ENCODE measurements at places on chromosomes 5 and 9. TPM values are rescaled to one million over a fixed set of nuclear protein-coding genes. Genes with fewer than 3 reads are reported as not detected.

DNA sequence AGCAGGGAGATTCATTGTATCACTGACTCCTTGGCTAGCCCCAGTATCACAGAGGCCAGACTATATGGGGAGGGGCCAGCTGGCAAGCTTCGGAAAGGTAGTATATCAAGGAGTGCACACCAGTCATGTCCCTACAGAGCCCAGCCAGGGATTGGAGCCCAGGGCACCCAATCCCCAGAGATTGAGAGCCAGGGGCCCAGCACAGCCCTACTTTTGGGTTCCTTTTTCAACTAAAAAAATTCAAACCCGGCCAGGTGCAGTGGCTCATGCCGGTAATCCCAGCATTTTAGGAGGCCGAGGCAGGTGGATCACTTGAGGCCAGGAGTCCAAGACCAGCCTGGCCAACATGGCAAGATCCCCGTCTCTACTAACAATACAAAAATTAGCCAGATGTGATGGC is 5.4 kb upstream of the MYORG start:
- peak overlapping the region; percentile 91 for H3K4me3 ChIP-seq
- H3K27ac ChIP-seq: peak overlapping the region; percentile 76
- no peaks in the 10 kb centered on the region for H3K36me3 ChIP-seq

The ZNF883 gene
- polyA plus RNA-seq: not detected

The MCTP1 gene
- polyA plus RNA-seq: 1.5 TPM

DNA sequence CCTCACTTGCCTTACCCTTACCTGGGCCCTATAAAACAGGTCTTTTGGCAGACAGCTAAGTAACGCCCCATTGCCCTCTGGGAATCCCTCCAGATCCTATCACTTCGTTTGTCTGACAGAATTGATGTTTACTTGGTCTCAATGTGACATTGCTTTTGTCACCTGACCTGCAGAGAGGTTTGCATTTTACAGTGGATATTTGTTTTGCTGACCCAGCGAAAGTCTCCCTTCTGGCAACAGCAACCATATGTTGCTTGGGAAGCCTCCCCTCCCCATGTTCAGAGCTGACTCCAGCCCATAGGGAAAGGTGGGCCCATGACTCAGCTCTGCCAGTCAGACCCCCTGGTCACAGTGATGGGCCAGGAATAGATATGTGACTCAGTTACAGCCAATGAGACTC is 54.0 kb upstream of the LARP1 start:
- DNase-seq: no peak
- H3K4me3 ChIP-seq: no peak overlapping the region
- peaks cover 14% of the 10 kb centered on the region for H3K27me3 ChIP-seq
- no peak overlapping the region for H3K27ac ChIP-seq

GRCh38 chr9:81588148-81588871 is 101.0 kb downstream of the TLE1 start:
- H3K27ac ChIP-seq: no peak overlapping the region
- no peak for DNase-seq
- H3K4me1 ChIP-seq: peaks cover 10% of the 10 kb centered on the region

Measured in naive B cell (primary cell).